ENCODE measurements at places on chromosomes 5 and 9.

GRCh38 chr5:155040984-155041653, 27.6 kb downstream of the KIF4B start:
- DNase-seq: no peak

- no peak for DNase-seq
Measured at GRCh38 chr5:158640593-158640980, 459.1 kb downstream of the EBF1 start.

DNA sequence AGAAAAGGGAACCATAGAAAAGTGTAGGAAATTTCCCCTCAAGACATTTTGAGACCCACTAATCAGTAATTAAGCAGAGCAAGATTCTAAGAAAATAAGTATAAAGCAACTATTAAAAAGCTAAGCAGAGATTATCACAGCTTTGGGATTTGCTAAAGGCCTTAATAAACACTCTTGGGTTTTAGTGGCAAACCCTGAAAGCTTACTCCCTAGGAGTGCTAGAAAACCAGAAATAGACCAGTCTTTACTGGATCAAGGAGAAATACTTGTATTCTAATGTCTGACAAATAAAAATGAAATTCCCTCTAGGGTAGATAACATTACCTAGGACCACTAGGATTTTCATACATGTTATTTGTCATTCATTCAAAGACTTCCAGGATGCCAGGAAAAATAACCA, 510.8 kb downstream of the SPATA31D1 start:
- DNase-seq: no peak

DNA sequence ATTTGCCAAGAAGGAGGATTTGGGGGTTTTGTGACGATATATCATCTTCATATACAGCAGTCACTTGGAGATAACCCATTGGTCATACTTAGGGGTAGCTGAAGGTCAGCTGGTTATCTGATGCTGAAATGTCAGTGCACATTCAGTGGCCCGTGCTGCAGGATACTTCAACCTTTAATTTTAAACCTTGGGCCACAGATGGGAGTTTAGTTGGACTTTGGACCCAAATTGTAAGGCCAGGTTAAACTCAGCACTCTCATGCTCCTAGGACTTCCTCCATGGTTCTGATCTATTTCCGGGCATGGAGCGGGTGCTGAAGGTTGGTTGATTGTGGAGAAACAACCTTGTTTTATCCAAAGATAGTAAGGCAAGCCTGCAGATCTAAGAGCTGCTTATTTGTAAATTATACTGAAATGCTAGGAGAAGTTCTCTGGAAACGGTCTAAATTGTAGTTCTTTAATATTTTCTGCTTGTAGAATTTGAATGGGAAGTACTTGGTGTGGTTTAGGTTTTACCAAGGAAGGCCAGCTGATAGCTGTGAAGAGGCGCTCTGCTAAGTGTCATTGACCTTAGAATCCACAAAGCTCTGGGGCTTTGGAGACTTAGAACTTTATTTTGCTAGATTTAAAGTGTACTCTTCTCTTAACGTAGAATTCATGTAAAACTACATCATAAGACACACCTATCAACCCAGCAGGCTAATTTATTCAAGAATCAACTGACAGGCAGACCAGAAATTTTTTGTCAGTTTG, 38.6 kb downstream of the SLC44A1 start:
- no peak for DNase-seq

DNA sequence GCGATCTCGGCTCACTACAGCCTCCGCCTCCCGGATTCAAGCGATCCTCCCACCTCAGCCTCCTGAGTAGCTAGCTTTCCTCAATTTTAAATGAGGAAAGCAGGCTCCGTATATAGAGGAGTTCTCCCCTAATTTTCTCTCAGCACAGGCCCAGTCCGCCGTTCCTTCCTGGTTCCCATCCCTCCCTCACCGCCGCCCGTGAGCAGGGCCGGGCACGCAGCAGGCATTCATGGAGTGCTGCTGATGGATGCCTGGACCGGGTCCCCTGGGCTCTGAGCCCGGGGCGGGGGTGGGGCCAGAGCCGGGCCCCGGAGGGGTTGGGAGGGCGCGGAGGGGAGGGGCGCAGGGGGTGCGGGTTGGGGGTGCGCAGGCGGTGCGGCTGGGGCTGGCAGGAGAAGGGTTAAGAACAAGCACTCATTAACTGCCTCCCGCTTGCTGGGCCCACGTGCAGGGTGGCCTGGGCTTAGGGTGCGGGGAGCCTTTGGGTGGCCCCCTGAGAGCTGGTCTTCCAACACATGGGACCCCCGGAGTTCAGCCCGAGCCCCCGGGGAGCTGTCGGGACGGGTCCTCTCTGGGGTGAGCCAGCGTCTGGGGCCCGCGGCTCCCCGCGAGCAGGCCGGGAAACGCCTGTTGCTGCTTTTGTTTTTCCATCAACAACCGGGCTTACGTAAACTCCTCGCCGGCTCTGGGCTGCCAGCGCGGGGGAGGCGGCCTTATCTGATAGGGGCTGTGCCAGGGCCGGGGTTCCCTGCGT, 33.7 kb downstream of the LHX2 start:
- DNase-seq: peak; percentile 28

DNA sequence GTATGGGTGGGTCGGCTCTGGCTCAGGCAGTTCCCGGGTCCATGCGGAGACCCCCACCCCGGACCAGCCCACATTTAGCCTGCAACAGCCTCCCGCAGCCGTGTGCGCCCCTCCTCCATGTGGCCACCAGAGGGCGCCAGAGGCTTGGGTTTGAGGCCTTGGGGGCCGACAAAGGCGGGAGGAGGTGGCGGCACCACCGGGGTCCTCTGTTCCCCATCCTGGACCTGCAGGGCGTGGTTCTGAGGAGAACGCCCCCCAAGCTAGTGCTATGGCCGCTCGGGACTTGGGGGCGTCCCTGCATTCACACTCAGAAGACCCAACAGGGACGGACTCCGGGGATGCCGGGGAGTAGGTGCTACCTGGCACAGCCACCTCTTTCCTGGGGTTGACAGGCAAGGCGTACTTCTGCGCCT, 16.5 kb downstream of the ASS1 start:
- DNase-seq: peak; percentile 72

- no peak for DNase-seq
Measured at GRCh38 chr5:16471387-16471786, 5.8 kb upstream of the ZNF622 start.

- no peak for DNase-seq
Measured at GRCh38 chr9:12060811-12061210, 632.4 kb upstream of the TYRP1 start.

GRCh38 chr9:15180124-15180523, 126.9 kb downstream of the TTC39B start:
- no peak for DNase-seq

- DNase-seq: peak; percentile 80
Measured at GRCh38 chr5:134874831-134875655, 872 bp downstream of the TXNDC15 start.

DNA sequence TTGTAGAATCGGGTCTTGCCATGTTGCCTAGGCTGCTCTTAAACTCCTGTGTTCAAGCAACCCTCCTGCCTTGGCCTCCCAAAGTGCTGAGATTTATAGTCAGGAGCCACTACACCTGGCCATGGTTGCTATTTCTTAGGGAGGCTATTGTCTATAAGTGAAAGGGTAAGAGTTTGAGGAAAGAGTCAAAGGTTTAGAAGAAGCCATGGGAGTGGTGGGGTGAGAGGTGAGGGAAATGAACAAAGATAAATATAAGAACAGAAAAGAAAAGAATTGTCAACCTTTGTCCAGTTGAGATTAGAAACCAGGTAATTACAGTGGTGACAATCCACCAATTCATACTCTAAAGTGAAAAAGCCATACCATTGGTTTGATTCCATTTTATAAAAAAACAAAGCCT, 32.6 kb upstream of the RANBP6 start:
- no peak for DNase-seq

DNA sequence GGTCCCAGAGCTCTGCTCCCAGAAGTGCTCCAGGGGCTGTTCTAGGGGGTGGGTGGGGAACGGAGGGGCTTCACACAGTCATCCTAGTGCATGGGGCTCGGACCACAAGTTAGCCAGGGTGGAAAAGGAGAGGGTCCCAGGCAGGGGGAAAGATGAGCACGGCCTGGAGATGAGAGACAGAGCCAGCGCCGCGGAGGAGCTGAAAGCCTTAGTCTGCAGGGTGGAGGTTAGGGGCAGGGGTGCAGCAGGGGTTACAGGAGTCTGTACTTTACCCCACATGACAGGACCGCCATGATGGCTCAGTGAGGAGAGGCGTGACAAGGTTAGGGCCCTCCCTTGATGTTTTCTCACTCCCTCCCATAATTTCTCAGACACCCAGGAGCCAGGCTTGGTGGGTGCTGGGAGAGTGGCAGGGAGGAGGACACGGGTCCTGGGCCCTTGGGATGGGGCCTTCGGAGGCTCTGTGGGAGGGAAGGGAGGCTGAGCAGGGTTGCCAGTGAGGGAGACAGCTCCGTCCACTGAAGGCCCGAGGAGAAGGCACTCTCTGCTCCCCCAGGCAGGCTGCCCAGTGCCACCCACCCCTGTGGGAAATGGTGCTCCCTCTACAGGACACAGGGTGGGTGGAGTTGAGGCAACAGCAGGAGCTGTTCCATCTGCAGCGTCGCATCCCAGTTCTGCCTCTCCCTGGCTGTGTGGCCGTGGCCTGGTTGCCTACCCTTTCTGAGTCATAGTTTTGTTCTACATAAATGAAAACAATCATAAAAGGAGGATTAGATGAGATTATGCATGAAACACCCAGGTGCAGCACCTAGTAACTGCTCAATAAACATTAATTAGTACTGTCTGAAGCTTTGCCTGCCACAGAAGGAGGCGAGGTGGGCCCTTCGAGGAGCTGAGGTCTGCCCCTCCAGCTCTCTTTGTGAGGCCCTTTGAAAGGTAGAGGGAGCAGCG, 66.2 kb downstream of the NDST1 start:
- DNase-seq: no peak

GRCh38 chr5:170053896-170054295, 51.8 kb upstream of the FOXI1 start:
- DNase-seq: no peak

DNA sequence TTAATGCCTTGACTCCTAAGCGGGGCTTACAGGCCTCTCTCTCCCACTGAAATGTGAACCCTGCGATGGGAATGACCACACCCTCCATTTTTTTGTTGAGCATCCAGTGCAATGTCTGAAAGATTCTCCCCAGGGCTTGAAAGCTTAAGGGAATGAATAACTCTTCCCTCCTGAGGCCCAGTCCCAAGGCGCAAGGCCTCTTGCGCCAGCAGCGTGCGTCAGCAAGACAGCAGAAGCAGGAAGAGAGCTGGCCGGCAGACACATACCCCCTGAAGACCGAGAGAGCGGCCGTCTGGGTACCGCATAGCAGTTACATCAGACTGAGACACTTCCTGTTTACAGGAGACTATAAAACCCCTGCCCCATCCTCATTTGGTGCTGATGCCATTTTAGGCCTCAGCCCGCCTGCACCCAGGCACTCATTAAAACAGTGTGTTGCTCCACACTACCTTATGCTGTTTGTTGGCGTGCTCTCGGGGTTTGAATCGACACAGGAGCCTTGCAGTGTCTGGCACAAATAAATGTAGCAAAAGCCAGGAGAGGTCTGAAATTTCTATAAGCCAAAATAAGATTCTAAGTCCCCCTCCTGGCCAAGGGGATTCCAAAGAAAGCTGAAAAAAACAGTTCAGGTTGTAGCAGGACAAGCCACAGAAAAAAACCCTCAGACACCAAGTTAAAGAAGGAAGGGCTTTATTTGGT, 62.3 kb downstream of the GDNF start:
- DNase-seq: no peak

DNA sequence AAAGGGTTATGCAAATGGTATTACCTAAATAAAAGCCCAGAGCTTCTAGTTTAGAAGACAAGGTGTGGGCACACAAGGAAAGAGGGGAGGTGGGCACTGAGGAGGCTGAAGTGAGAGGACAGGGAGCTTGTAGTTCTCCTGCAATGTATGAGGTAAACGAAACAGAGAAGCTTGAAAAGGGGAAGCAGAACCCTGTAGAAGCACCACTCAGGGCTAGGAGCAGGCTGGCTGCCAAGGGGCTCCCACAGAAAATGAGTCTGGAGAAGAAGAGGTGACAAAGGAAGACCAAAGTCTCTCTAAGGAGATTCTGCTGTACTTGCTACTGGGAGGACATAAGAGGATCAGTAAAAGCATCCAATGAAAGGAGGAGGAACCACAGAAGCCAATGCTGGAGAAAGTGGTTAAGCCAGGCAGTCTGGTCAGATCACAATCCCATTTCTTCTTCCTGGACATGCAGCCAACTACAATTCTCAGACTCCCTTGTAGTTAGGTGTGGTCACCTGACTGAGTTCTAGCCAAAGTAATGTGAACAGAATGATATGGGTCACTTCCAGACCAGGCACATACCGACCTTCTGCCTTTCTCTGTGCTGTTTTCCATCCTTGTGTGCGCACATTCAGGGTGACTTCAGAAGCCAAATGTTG, 174.5 kb upstream of the MAP3K1 start:
- DNase-seq: no peak

DNA sequence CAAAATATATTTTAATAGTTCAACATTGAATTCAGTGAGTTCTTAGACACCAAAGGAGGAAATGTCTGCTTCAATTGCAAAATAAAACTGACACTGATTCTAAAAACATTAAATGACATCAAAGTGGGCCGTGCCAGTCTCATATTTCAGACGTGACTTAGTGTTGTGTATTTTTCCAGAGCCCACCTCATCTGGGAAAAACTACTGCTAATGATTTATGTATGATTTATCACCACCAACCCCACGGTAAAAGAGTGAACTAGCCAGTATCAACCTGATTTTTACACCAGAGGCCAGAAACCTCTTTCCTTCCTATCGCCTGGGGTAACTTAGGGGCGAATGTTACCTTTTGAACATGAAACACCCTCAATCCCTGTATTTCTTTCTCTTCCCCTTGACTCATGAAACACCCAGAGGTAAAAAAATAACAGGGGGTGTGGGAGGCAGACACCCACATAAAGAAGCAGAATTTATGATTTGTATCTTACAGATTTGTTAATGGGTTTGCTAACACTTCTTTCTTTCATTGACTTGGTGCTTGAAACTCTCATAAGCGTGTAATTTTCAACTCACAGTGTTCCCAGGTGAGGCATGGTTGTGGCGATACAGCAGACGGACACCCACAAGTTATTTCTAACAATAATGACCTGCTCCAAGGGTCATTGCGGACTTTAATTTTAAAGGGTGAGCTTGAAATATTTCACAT, 56.4 kb upstream of the FANCC start:
- DNase-seq: no peak

- DNase-seq: no peak
Measured at GRCh38 chr9:16505199-16505598, 365.3 kb downstream of the BNC2 start.

DNA sequence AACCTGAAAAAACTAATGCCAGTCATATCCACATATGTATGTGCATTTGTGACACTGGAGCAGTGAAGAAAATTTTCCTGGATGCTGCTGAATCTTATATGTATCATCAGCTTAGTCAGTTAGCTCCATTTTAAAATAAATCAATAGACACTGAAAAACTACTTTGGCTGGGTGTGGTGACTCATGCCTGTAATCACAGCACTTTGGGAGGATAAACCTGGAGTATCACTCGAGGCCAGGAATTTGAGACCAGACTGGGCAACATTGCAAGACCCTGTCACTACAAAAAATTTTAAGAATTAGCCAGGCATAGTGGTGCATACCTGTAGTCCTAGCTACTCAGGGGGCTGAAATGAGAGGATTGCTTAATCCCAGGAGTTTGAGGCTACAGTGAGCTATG, 511.0 kb upstream of the TLE4 start:
- no peak for DNase-seq
